Kidney glomerular epithelial cell (primary cell): ENCODE measurements at places on chromosomes 1 and 21.
A peak's percentile ranks its signal among the peaks of the same experiment; 100 is the strongest.

- no peak for DNase-seq
These were observed 93.1 kb downstream of the UCHL5 start for GRCh38 chr1:192966073-192966472.

DNA sequence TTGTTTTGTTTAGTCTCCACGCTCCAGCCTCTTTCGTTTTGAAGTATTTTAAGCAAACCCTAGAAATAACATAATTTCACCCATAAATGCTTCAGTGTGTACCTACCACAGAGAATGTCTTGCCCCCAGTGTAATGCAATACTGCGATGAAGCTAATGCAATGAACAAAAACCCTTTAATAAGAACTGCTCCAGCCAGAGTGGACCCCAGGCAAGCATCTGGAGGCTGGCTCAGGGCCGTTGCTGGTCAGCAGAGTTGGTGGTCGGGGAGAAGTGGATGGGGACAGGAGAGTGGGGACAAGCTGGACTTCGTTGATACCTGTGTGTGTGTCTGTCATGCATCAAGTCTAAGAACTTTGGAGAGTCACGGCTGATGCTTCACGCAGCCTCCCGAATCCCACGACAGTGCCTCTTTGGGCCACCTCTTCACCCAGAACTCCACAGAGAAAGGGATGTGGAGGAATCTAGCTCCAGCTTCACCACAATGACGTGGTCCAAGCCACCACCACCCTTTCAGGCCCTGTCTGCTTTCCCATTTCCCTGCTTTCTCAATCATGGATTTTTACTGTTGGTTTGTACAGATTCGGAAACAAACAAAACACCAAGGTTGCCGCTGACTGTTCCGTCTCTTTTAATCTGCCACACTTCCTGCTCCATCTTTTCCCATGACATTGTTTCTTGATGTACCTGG, 108.6 kb upstream of the ERRFI1 start:
- no peak for DNase-seq

DNA sequence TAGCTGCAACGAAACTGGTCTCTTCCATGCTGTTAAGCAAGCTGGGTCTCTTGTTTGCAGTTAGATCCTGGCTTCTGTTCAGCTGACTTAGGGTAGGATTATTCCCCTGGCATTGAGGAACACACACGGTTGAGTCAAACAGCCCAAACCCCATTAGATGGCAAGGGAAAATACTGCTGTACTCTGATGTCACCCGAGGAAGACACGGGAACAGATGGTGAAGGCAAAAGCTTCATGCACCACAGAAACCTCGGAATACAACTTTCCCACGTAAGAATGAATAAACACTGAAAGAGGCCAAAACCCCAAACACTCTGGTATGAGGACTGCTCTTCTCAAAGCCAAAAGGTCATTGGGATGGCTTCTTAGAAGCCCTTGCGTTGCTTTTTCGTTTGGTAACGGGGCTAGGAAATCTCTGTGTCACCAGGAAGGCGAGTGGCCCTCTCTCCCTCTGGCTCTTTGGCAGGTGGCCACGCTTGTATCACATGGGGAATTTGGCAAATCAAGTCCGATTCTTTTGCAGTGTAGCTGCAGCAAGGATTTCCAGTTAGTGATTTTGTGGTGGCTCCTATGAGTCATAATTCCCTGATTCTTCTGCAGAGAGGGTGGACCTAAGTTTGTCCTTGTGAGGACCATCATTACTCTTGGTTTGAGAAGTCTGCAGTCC, 16.7 kb upstream of the LYST start:
- peak; percentile 62 for DNase-seq

- DNase-seq, result peak; percentile 65
These were observed 57.6 kb downstream of the WLS start for GRCh38 chr1:68174738-68175113.

- DNase-seq, result no peak
These were observed 28.0 kb upstream of the PLEKHG5 start for GRCh38 chr1:6519491-6519934.

- no peak for DNase-seq
These were observed 123.6 kb downstream of the ELAVL4 start for GRCh38 chr1:50232336-50232735.

DNA sequence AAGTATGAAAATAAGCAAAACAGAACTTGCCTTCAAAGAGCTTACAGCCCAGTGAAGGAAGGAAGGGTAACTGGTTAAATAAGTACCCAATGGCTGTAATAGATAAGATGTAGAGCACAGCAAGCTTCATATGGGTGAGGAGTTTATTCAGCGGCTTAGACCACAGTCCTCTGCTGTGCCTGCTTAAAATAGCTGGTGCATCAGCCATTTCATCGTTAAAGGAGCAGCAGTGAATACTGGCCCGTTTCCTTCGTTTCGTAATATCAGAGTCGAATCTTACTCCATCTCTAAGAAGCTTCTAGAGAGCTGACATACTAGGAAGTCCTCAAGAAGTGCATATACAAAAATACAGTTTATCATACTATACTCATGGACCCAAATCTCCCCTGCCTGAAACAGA, 286.5 kb downstream of the NFIA start:
- no peak for DNase-seq

DNA sequence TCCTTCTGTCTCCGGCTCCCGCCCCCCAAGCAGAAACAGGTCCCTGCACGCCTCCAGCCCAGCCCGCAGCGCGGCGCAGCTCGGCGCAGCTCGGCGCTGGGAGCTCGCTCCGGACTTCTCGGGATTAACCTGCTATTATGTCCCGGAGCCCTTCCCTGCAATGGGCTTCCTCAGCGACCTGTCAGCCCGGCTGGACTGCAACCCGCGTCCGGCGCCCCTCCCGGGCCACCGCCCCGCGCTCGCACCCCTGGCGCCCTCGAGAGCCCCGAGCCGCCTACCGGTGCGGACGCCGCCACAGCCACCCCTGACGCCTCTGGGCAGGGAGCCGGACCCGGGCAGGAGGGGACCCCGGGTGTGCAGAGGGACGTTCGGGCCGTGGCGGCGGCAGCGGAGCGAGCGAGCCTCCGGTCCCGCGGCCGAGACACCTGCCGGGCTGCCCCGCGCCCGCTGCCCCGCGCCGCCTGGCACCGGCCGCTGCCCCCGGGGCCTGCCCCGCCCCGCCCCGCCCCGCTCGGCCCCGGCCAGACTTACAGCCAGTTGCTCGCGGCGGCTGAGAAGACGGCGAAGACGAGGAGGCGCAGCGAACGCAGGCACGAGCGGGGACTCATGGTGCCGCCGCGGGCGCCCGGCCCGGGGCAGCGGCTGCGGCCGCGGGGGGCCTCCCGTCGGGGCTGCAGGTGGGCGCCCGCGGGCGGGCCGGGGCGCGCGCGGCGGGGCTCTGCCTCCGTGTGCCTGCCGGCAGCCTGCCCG, 407 bp downstream of the WNT4 start:
- DNase-seq, result no peak

DNA sequence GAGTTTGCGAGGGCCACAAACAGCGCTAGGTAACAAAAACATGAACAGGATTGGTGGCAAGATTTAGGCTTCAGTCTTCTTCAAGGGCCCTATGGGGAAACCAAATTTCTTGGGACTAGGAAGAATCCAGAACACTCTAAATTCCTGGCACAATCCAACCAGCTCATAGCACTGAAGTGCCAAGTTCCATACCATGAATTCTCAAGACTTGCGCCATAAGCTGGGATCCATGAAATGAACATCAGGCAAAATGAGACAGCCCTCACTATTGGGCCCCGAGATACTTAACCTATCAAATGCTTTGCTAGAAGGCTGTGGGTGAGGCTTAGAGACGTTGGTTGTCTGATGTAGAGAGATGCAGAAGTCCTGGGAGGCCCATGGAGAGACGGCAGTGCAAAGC, 322.1 kb downstream of the PAPPA2 start:
- no peak for DNase-seq

GRCh38 chr21:21897275-21897883, 899.2 kb downstream of the NCAM2 start:
- DNase-seq, result no peak

DNA sequence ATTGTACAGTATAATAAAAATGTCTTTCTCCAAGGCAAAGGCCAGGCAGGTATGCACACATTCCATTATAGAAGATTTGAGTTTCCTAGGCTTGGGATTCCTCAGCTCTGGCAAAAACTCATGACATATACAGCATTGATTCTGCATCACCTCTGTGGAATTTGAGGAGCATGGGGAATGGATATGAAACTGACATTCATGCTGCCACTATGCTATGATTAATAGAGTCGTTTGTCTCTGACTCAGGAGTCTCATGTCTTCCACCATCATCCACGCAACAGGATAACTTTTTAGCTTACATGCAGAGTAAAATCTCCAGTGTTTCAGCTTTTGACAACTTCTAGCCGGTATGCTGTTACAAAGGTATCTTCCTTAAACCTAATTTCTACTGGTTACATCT, 49.8 kb upstream of the ADORA3 start:
- DNase-seq, result peak; percentile 76

DNA sequence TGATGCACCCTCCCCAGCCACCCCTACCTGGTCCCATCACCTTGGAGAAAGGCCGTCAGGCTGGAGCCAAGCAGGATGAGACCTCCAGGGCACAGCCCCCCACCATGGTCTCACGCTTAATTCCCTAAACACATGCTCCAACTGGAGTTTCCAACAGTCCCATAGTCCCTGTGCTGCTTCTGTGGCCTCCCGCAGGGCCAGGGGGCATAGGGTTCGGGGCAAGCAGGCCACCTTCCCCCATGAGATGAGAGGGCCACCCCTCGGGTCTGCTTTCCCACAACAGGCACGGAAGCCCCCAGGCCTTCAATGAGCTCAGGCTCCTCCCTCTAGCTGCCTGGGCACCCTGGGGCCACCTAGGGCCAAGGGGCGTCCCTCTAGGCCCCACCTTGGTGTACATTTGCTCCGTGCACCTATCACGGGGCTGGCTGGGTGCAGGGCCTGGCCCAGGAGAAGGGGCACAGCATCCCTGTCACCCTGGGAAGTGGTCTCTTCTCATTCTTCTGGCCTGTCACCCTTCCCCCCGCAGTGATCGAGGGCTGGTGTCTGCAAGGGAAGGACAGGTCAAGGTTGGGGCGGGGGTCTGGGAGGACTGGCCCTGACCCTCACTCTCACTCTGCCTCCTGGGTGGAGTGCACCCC, 42.4 kb downstream of the TRIM11 start:
- no peak for DNase-seq

GRCh38 chr1:218886101-218886871, 287.4 kb upstream of the LYPLAL1 start:
- no peak for DNase-seq
